ENCODE measurements at places on chromosomes 11 and 22. TPM values are rescaled to one million over a fixed set of nuclear protein-coding genes. Genes with fewer than 3 reads are reported as not detected.

DNA sequence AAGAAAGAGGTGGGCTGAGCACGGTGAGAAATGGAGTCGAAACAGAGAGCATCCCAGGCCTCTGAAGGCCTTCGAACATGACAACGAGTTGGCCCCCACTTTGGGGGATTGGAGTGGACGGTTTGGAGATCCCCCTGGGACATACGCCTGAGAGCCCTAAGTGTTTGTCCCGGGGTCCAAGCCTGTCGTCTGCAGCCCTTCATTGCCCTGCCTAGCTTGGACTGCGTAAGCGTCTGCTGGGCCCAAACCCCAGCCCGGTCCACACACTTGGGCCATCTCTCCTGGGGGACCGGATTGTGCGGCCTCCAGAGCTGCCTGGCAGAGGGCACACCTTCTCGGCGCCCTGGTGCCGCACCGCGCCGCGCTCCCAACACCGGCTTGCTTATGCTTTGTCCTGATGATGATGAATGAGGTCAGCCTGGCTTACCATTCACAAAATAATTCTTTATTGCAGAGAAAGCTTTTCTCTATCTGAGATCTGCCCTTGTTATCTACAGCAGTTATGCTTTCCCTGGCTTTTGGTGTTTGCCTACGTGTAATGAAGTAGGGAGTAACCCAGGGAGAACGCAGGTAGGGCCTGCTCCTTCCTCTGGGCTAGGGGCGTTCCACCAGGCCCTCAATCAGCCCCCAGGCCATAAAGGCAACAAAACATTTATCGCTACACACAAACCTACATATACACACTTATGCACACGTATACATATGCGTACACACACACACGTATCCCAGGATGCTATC is 85.9 kb upstream of the PPARA start:
- peak; percentile 44 for DNase-seq

GRCh38 chr11:102921587-102922220 is 33.8 kb downstream of the MMP13 start:
- no peak for DNase-seq

CEP126 gene
- 9.8 TPM for total RNA-seq

GRCh38 chr11:85922367-85922766 is 67.2 kb downstream of the CCDC83 start:
- no peak for DNase-seq

ADORA2A gene
- 5.1 TPM for total RNA-seq

OR51E2 gene
- total RNA-seq = 0.51 TPM

DNA sequence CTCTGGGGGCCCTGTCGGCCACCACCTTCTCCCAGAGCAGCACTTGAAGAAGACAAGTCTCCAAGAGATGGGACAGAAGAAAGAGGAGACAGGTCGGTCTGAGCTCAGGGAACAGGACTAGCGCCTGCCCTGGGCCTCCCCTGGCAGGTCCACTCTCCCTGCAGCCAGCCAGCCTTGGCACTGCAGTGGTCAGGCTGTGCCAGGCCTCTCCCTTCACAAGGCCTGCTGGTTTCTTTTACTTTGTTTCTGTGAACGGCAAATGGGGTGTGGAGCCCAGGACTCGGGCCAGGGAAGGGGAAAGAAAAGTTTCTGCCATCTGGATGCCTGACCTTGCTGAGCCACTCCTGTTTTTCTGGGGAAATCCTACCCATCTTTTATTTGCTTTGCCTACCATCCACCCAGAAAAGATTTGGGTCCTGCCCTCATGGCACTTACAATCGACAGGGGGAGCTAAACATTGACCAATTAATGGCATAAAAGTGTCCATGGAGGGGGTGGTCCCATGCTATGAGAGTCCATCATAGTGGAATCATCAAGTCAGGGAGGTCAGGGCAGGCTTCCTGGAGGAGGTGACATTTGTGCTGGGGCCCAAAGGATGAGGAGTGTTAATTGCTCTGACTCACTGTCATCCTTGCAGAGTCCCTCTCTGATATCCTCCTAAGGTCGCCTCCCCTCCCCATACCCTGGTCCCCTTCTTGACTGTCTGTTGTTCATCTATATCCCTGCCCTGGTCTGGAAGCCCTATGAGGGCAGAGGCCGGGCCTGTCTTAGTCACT is 65.2 kb downstream of the NFAM1 start:
- peak; percentile 63 for DNase-seq

- peak; percentile 91 for DNase-seq
Measured at GRCh38 chr22:24423519-24424000, 3.8 kb upstream of the ADORA2A start.

- DNase-seq = no peak
Measured at GRCh38 chr11:117407016-117407415, 79.4 kb downstream of the CEP164 start.

PHLDA2 gene
- 7.1 TPM for total RNA-seq

DNA sequence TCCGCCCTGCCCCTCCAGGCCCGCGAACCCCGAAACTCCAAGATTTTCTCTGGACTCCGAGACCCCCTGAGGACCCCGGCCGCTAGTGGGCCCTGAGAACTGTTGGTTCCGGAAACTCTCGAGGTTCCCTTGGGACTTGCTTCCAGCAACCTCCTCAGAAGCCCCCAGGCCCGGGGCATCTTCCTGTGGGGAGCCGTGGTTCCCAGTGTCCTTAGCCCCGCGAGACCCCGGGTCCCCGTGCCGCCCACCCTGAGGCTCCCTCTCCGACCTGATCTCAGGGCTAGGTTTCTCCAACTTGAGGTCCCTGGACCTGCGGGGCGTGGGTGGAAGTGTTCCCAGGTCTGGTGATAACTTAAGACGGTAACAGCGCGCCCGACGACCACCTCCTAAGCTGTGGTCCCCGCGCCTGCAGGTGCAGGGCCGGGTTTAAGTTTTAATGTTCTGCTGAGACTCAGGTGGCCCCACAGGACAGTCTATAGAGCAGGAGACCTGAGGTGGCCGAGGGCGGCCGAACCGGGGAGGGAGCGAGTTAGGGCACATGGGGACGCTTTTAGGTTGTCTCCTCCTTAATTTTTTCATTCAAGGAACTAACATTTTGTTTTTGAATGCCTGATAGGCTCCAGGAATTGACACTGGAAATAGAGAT is 720 bp downstream of the FAM118A start:
- DNase-seq = peak; percentile 81

- DNase-seq = no peak
Measured at GRCh38 chr22:34587357-34588356, 478.3 kb upstream of the ISX start.

OR5B21 gene
- total RNA-seq = not detected

DNA sequence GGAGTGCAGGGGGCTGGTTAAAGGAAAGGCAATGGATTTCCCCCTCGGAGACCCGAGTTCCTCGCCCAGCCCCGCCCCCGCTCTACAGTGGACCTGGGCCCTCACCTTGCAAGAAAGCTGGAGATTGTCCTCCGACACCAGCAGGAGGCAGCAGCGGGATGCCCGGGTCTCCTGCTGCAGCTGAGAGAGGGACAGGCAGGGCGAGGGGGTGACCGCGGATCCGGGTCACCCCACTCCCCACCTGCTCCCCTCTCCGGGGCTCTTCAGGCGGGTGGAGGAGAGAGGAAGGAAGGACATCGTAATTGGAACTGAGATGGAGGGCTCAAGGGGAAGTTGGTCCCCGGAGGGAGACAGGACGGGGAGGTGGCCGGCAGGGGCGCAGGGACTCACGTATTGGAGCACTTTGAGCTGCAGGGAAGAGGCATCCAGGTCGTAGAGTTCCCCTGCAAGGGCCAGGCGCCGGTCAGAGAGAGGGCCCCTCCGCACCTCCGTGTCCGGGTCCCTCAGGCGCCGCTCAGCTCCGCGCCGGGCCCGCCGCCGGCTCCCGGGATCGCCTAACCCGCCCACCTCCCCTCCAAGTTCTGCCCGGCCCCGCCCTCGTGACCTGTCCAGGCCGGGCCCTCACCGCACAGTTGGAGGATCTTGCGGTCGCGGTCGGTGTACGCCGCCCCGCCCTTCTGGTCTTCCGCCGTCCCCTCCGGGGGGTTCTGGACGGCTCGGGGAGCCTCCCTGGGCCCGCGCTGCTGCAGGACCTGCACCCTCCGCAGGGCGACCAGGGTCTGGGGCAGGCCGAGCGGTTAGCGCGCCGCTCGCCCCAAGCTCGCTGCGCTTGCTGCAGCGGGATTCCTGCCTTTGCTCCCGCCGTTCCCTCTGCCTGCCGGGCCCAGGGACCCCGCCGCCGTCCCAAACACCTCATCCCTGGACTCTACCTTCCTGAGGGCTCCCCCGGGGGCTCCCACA is 84.1 kb downstream of the PDE2A start:
- peak; percentile 79 for DNase-seq

- no peak for DNase-seq
Measured at GRCh38 chr11:72338741-72339140, 94.8 kb upstream of the PHOX2A start.

NRIP3 gene
- 2.6 TPM for total RNA-seq

DNA sequence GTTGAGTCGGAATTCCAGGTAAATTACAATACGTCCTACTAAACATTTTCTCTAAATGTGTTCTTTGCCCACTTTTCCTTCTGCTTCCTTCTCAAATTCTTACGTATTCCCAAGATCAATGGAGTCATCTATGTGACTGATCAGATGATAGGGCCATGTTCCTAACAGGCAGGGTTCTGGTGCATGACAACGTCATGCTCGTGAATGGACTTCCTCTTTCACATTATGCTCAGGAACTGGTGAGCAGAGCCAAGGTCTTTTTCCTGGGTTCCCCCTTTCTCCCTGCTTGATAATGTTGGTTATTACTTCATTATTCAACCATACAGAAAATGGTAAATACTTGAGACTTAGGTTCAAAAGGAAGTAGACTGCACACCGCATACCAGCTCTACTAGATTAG is 789.4 kb downstream of the OPCML start:
- DNase-seq = no peak

DNA sequence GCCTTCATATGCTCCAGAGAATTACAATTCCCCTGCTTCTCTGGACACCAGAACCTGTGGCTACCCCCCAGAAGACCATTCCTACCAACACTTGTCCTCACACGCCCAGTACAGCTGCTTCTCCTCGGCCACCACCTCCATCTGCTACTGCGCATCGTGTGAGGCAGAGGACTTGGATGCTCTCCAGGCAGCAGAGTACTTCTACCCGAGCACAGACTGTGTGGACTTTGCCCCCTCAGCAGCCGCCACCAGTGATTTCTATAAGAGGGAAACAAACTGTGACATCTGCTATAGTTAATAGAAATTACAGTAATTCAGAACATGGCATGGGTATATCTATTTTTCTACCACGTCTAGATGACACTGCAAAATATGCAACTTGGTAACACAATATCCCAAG is 9.8 kb downstream of the POU2AF3 start:
- no peak for DNase-seq

- peak; percentile 62 for DNase-seq
Measured at GRCh38 chr22:44887941-44888366, 121.9 kb downstream of the PHF21B start.

DNA sequence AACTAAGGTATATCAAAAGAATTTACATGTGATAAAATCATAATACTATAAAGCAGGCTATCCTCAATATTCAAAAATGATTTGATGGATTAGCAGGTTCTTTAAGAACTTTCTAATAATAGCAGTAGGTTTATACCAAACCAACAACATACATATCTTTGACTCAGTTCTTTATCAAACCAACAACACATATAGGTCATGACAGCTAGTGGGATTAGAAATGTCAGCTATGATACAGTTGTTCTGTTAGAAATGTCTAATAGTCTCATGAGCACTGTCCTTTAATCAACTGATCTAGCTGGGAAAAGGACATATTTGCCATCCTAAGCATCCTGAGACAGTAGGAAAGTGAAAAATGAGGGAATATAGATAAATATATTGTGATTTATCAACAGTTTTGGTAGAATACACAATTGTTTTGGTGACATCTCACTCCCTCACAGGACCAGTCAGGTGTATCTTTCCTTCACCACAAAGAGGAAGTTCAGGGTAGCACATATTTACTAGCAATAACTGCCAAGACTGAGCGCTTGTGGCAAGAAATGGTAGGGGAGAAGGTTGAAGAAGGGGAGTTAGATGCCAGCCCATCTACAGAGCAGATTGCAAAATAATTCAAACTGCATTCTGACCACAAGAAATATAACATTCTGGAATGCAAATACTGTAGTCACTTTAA is 90.8 kb upstream of the APOA1 start:
- no peak for DNase-seq

UBQLNL gene
- total RNA-seq = 1.3 TPM

DNA sequence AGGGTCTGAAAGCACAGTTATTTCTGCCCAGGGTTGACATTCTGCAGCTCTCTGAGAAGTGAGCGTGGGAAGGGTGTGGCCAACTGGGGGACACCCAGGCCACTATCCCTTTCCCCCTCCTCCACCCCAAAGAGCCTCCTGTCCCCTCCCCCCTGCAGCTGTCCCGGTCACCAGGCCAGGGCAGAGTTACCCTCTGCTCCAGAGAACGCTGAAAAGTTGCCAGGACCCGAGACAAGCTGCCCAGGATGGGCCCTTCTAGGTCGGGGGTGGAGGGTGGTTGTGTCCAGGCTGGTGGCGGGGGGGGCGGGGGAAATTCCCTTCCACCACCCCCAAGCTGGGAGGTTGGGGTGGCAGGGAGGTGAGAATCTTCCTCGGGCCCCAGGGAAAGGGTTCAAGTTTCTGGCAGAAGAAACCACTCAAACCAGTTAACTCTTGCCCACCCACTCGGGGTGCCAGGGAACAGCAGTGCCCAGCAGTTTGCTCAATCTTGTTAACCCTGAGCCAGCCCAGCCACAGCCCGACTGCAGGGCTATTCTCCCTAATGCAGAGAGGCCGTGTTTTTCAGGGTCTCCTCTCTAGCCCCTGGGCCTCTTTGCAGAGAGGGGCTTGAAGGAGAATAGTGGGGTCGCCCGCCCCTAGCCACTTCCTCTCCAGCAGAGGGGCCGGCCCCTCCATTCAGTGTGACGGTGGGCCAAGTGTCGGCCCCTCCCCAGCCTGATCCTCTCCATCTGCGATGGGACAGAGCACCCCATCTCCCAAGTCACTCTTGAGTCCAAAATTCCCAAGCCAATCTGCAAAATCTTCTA is 697 bp downstream of the LGALS1 start:
- no peak for DNase-seq

GRCh38 chr11:3942956-3943497 is 87.6 kb downstream of the STIM1 start:
- no peak for DNase-seq

TSSK2 gene
- not detected for total RNA-seq

DNA sequence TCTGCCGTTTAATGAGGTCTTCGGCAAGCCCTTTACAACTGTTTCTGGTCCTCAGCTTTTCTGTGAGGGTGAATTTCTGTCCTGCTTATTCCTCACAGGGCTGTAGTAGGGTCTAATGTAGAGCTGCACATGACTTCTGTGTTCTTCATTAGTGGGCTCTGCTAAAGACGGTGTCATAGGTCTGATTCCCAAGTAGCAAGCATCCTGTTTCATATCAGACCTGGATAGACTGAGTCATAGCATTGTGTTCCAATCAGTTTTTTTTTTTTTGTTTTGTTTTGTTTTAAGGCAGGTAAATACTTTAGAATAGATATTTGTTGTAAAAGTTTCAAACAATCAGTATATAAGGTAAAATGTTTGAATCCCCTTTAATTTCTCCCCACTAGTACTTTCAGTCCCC is 35.4 kb downstream of the BIRC2 start:
- DNase-seq = no peak

GRCh38 chr11:118911880-118912741 is 13.6 kb downstream of the BCL9L start:
- peak; percentile 96 for DNase-seq
